Muscle of back (tissue), 13 donors: ENCODE measurements at places on chromosomes 11 and 22. TPM values are rescaled to one million over a fixed set of nuclear protein-coding genes. Genes with fewer than 3 reads are reported as not detected.

DNA sequence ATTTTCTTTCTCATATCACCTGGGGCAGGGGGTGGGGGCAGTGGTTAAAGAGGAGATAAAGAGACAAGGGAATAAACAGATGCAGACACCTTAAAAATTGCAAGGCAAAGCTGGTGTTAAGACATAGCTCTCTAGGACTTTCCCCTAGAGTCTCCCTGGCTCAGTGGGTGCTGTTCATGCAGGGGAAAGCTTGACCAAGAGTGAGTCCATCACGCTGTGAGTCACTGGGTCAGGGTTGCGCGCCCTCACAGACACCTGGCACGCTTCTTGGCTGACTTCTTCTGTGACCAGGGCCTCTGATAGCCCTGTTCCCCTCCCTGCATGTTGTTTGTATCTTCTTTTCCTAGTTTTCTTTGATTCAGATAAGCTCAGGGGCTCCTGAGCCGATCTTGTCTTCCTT lies 31.9 kb downstream of the COMMD9 start:
- DNase-seq = no peak

DNA sequence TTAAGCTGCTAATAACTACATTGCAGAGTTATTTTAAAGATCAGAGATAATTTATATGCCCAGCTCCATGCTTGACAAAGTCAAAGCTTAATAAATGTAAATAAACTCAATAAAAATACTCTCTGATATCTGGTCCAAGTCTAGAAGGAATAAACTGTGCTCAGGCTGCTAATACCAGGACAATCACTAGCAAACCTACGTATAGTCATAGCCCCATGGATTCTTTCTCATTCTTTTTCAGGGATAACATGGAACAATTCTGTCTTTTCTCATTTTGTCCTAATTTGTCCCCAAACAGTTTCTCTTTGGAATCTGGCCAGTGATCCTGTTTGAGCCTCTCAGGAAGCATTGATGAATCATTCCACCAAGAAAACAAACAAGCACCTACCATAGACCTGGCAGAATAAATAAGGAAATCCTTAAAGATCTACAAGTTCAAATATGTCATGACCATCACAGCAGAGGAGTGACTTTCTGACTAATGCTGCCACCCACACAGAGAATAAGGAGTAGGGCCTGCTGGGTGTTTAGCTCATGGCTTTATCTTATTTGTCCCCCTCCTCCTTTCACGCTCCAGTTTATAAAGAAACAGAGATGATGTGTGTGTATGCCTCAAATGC lies 14.1 kb upstream of the B3GNT6 start:
- DNase-seq = no peak

DNA sequence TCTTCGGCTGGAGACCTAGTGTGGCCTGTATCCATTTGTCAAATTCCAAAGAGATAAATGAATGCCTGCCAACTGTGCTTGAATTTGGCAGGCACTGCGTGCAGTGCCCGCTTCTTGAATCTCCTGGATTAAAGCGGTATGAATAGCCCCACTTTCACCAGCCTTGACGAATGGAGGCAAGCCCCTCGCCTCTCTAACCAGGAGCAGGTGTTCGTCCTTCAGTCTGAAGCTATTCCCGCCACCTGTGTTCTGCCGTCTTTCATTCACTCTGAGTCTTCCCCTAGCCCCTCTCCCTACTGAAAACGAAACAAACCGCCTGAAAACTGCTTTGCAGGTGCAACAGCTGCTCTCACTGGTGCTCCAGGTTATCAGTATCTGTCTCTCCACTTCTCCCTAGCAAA lies 11.2 kb downstream of the NLRP14 start:
- DNase-seq = no peak

DNA sequence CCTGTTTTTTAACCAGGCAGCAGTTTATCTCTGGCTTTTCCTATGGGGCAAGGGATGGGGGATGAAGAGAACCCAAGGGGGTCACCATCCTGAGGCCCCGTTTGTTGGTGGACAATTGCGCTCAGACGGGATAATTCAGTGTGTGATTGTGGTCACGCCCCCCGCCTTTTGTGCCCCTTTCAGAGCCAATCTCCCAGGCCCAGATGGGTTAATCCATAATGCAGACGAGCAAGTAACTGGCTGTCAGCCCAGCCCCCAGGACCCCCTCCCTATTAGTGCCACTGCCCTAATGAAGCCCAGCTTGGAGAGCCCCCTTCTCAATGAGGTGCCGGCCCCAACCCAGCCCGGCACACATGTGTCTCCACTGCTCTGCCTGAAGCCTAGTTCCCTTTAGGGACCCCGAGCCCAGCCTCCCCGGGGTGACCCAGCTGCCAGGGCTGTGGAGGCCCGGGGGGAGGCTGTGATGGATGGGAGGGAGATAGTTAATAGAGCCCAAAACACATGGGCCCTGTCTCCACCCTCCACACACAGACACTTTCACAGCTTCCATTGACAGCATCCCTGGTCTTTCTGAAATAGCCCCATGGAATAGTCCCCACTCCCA lies 19.1 kb upstream of the ROBO3 start:
- DNase-seq = no peak

- DNase-seq = no peak
These were observed 5.4 kb upstream of the IGLL5 start for GRCh38 chr22:22882033-22882717.

DNA sequence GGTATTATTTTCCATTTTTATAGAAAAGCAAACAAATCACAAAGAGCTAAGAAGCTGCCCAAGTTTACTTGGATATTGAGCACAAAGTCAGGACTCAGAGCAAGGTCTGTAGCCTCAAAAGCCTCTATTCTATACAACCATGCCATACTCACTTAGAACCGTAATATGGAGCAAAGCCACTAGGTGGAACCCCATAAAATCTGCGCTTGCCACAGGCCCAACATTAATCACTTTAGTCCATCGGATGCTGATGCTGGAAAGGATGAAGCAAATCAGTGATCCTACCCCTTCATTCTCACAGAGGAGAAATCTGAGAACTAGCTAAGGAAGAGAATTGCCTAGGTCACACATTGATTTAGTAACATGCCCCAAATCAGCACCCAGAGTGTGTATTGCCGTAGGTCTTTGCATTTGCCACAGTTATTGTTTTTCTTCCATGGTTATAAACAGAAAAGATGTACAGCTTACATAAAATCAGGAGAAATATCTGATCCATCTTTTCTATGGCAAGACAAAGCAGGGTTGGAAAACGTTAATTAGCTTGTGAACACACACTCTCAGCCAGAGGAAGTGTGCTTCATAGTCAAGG lies 56.7 kb upstream of the RAB38 start:
- peak; percentile 20 for DNase-seq

DNA sequence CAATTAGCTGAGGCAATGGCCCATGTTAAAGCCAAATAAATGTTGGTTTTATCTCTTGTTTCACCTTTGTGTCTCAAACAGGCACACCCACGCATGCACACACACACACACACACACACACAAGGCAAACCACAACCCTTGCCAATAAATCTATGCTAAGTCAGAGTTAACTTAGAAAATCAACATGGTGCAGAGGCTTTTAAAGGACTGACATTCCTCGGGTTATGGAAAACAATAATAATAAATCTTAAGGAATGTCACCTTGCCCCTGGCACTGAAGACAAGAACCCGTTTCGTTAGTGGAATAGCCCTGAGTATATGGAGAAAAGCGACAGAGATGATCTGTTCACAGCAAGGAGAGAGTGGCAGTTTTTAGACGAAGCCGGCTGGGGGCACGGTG lies 326.3 kb downstream of the NTM start:
- no peak for DNase-seq

DNA sequence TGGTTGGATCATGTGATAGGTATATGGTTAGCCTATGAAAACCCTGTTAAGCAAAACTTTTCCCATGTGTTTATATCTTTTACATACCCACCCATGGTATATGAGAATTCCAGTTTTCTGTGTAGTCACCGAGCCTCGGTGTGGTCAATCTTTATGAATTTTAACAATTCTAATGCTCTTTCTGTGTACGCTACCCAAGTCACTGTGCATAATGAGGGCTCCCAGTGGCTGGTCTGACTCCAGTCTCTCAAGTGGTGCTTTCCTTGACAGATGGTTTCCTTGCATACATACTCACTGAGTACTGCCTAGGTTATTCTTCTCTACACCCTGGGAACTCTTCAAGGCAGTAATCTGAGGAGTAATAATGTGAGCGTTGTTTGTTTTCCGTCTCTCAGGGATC lies 17.6 kb downstream of the MUC15 start:
- DNase-seq = no peak

GRCh38 chr11:75014129-75014528 lies 25.4 kb downstream of the NEU3 start:
- peak; percentile 55 for DNase-seq

- no peak for DNase-seq
These were observed 2.7 kb upstream of the OR2D2 start for GRCh38 chr11:6895010-6895409.

DNA sequence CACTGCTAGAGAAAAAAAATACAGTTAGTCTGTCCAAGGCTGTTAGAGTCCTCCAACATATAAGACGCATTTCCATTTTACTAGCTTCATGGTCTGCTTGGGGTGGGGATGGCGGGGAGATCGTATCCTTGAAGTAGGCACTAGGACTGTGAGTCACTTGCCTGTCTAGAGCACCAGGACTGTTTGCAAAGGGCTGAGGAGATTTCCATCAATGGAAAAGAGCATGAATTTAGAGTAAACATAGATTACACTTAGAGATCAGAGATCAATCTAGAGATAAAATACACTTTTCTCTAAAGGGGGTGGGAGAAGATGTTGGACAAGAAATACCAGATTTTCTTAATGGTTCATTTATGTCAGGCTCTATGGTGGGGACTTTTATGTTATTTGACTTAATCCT lies 1.7 kb upstream of the MS4A7 start:
- DNase-seq = no peak

GRCh38 chr22:47586038-47586437 lies 823.6 kb downstream of the TBC1D22A start:
- DNase-seq = no peak

DNA sequence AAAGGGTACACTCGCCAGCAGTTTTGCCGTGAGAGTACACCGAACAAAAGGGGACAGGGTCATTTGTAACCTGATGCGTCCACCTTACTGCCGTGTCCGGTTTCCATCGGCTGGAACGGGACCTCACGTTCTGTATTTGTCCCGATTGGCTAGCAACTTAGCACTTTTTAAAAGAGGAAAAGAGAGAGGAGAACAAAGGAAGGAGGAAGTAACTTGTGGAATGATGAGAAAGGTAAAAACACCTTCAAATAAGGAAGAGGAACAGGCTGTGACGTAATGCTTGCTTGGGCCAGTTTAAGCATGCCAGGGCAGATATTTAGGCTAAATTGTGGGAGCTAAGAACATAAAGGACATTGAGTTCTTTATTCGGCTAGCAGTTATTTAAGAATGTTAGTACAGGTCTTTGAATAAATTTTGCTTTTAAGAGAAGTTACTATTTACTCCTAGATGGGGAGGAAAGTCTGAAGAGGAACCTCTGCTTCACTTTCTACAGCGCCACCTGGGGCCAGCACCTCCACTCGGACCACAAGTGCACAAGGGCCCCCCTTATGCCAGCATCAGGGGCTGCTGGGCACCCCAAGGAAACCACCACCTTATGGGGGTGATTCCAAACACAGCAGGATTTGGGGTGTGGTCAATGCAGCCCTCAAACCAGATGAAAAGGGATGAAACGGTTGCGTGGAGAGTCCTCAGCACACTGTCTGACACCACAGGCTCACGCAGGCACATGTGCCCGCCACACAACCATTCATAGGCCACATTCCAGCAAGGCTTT lies 5.8 kb downstream of the ARSA start:
- DNase-seq = no peak

DNA sequence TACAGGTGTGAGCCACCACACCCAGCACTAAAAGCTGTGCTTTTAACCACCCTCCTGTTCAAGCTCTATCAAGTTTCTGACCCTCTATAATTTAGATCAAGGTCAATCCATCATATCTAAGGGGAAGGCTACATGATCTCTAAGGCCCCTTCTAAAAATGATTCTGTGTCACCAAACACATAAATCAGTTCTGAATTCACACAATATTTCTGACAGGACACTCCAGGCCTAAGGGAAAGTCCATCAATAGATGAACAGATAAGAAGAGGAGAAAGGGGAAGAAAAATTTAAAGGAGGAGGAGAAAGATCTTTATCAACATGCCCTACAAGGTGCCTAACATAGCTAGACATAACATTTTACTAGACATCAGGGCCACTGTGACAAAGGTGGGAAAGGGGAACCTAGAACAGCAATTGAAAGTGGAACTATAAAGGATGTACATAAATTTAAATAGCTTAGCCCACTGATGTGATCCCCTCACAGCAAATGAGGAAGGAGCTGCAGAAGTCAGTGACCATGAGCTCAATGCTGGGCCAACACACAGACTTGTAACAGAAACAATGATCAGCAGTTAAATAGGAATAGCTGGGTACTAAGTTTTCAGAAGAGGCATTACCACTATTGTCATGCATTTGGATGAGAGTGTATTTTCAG lies 4.7 kb downstream of the PRCP start:
- DNase-seq = no peak

- no peak for DNase-seq
These were observed 13.4 kb upstream of the CAPN5 start for GRCh38 chr11:77053217-77054015.

DNA sequence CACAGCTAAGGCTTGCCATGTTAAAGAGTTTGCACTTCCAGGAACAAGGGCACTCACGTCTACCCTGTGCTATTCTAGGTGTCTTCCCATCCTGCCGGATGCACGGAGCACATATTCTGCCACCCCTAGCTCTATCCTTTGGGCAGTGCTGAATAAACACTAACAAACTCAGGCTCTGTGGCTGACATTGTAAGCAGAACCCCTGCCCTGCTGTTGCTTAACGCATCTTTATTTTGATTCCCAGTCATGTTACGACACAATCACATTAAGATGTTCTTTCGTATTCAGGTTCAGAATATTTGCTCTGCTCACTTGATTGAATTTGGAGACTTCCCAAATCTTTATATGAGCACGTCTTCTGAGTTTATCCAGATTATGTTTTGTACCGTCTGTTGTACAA lies 3.7 kb upstream of the HDHD5 start:
- DNase-seq = no peak

GRCh38 chr11:123305601-123306375 lies 110.7 kb upstream of the CLMP start:
- DNase-seq = no peak

GRCh38 chr11:121311373-121311772 lies 18.8 kb downstream of the SC5D start:
- DNase-seq = no peak

The C22orf31 gene
- polyA plus RNA-seq = 1.5 TPM

The CDHR5 gene
- polyA plus RNA-seq = 0.79 TPM

The FOLR1 gene
- polyA plus RNA-seq = 6.8 TPM
